ENCODE measurements at places on chromosomes 13 and 19.

GRCh38 chr19:11168568-11168967 is 13.0 kb upstream of the SPC24 start:
- DNase-seq = peak; percentile 96

- no peak for DNase-seq
These were observed 2.0 kb upstream of the JUNB start for GRCh38 chr19:12789098-12789903.

GRCh38 chr19:38057959-38058690 is 151.1 kb downstream of the SIPA1L3 start:
- DNase-seq = no peak

DNA sequence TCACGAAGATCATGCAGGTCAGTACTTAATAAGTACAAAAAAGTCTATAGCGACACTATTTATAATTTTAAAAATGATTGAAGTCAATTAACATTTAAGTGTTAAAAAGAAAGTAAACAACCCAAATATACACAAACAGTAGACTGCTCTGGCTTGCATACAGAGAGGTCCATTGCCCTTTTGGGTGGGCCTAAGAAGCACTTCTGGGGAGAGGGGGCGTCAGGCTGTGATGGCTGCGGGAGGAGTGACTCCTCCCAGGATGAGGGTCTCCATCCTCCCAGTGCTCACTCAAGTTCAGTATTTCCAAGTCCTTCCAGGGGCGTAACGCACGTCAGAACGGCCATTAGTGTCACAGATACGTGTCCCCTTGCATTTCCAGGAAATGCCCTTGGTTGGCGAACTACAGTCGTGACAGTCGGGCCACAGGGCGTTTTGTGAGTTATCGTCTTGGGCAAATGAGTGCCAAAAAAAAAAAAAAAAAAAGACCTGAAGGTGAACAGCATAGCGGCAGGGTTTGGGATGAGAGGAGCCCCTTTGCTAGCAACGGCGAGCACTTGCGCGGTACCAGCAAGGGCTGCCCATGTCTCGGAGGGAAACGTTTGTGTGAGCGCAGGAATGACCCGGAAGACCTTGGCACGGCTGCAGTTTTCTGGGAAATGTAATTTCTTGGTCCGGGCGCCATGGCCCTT is at the start of gene SCGB2B2:
Gene SCGB2B2, minus strand, starts transcription at position 463 of the 689 bp plus-strand sequence. CDS start 82,596 bp downstream, outside the sequence.
- peak; percentile 13 for DNase-seq

DNA sequence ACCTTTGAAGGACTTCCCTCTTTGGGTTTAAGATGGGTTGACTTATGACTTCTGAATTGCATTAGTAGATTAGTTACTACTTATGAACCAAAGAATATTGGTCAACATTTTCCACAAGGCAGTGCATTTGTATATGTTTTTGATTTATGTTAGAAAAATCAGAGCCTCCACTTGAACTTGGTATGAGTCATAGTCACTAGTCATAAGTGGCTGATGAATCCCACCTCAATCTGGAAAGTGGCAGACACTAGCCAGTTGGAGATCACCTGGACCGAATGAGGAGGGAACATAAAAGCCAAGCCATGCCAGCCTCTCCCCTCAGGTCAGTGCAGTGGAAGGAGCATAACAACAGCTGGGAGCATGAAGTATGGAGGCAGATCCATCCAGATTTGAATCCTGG is 39.3 kb upstream of the SPART start:
- no peak for DNase-seq

DNA sequence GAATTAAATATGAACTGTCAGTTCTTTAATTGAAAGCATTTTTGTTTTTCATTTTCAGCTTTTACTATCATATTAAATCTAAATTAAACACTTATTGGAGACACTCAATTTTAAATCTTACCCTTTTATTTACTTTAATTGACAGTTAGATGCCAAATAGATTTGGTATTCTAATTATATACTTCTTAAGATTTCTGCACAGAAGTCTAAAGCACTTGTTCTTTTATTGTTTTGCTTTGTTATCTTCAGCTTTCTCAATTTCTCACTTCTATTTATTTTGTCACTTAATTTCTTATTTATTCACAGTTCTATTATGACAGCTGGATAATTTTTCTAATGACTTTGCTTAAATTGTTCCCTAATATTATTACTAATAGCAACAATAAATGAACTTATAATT is 1397.3 kb upstream of the MIR17HG start:
- no peak for DNase-seq

Data from GM04503 (cell line).